ENCODE measurements at places on chromosomes 7 and 10.
A peak's percentile ranks its signal among the peaks of the same experiment; 100 is the strongest.

DNA sequence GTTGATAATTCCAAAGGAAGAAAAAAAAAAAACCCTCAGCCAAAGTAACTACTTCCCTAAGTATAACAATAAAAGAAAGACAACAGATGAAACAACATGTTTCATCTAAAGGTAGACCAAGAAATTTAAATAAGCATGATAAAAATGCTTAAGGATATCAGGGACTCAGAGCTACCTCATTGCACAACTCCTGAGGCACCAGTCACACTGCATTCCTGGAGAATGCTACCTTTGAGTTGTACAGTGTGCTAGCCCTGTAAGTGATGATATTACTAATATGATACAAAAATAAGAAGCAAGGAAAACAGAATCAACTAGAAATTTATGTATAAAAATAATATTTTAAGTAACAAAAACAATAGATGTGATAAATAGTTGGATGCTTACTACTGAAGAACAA, 29.5 kb upstream of the C7orf33 start:
- DNase-seq: no peak

GRCh38 chr7:70072220-70072619, 473.9 kb downstream of the AUTS2 start:
- peak; percentile 2 for DNase-seq

DNA sequence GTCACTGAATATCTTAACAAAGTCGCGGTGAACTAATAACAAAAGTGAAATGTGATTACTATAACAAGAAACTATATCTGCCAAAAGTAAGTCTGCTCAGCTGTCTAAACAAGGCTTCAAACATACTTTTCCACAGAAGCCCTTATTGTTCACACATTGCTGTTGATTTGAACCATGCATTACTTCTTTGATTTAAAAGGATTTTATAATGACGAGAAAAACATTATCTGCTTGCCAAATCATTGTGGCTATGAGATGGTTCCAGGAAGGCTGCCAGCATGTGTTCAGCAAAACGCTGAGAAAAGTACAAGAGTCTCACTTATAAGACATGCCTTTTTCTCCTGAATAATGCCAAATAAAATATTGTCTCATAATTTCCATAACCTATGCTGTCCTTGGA, 24.4 kb downstream of the RNF133 start:
- DNase-seq: no peak

DNA sequence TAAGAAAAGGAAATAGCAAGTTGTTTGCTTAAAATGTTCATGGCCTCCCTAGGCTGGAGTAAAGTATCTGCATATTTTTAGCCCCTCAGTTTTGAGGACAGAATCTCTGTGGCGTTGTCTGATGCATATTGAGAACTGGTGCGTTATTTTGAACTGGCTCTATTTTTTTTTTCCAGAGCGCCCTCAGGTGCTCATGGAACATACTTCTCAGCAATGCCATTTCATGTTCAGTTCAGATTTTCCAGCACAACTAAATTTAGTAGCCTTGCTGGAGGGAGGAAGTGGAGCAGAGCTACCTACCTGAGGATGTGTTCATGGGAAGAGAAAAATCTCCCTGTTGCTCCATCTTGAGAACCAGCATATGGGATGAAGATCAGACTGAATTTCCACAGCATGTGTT, 870.5 kb downstream of the LRMDA start:
- no peak for DNase-seq

DNA sequence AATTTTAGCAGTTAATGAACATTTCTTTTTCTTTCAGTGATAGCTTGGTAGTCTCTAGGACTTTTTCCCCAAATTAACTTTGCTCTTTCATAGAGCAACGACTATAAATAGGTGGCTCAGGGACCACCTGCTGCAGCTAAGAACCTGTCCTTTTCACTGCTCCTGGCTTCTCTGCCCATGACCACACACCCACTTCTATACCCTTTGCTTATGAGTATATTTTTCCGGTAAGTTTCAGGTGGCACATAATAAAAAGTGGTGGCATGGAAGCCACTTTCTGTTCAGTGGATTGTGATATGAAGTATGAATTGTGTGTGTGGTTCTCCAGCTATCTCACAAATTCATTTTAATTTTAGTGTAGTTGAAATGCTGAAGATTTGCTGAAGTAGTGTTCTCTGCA, 1.2 kb downstream of the ING3 start:
- no peak for DNase-seq

GRCh38 chr7:128868624-128869137, 6.0 kb downstream of the ATP6V1F start:
- DNase-seq: no peak

DNA sequence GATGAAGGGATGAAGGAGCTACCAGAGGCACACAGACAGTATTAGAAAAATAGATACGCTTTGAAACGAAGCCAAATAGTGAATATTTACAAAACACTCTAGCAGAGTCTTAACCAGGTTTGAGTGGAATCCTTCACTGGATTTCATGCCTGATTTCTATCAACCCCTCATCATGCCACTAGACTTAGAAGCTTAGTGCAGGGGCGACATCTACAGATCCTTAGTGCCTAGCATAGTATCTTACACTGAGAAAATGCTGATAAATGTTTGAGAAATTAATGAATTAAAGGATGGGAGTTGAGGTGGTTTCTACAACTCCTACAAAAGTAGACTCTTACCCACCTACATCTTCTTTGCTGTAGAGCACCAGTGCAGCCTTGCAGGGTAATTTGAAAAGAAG, 54.7 kb upstream of the CCNJ start:
- no peak for DNase-seq

DNA sequence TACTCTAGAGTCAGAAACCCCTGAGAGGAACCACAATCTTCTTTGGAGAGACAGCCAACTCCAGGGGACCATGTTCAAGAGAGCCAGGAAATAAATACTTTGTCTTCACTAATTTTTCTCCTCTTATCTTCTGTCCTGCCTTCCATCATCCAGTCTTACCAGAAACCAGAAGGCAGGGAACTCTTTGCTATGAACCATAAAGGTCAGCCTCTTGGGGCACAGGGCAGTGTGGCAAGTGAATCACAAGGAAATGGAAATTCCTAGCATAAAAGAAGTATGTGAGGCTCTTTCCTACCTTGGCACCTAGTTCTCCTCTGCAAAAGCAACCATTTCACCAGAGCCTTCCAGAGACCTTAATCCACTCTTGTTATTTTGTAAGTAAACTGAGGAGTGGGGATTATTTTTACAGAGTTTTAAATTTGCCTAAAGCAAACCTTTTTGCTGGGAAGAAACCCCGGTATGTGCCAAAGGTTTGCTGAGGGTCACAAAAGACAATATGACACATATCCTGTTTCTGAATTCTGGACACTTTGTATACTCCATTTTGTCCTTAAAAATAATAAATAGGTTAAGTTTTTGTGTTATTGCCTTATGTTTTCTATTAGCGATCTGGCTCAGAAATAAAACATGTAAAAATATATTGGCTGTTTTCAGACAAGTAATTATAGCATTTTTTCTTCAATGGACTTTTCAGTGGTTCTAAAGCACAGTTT, 87.1 kb downstream of the ADAM22 start:
- DNase-seq: no peak

GRCh38 chr7:38934051-38934450, 25.1 kb upstream of the VPS41 start:
- no peak for DNase-seq

DNA sequence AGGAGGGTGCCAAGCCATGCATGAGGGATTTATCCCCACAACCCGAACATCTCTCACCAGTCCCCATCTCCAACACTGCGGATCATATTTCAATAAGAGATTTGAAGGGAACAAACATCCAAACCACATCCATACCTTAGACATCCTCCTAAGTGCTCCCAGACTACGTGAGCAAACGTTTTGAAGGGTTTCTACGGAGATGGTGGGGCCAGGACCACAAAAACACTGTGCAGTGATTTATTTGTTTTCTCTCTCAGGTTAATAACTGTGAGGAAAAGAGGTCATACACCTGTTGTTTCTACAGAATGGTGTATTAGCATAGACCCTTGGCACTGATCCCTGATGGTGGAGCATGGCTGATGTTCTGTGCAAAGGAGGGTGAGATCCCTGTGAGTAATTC, 277.8 kb downstream of the FRMD4A start:
- no peak for DNase-seq

DNA sequence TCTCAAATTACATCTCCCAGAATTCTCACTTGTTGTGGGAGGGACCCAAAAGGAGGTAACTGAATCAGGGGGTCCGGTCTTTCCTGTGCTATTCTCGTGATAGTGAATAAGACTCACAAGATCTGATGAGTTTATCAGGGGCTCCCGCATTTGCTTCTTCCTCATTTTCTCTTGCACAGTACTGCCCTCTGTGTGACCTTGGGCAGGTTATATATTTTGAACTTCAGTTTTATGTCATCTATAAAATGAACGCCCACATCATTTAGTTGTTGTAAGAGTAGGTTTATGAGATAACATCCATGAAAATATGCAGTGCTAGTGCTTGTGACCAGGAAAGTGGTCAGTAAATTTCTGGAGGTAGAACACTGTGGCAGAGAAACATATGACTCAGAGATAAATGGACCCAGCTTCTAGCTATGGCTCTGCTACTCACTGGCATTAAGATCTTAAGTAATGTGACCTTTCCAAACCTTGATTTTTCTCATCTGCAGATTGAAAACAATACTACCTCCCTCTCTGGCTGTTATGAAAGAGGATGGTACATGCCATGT, 44.3 kb downstream of the SCRN1 start:
- no peak for DNase-seq

GRCh38 chr10:23481363-23481961, 42.6 kb downstream of the OTUD1 start:
- DNase-seq: no peak

DNA sequence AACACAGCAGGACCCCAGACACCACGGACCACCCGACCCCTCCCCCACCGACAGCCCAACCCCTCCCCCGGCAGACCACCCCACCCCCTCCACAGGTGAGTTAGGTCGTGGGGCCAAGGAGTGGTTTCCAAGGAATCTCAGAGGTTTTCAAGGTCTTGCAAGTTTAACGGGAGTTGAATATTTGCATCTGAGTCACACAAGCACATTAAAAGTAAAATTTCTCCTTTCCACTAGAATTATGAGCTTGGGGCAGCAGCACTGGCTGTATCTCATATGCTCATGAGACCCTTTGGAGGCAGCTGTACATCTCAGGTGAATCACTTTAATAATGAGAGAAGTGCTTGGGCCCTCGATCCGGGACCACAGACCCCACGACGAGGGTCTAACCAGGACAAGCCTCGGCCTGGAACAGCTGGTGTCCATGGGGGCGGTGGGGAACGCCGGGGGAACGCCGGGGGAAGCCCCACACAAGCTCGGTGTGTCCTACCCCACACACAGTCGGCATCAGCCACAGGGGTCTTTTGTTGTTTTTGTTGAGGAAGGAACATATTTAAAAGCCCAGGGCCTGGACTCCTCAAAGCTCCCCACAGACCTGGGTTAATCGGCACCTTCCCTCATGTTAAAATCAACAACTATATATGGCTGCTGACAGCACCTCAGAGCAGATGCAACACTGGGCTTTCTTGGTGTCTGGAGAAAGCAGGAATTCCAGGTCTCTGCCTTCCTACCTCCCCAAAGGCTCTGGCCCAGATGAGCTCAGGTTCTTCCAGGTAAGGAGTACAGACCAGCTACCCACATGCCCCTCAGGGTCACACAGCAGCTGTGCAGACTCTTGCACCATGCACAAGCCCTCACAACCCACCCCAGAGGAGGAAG, 130.3 kb downstream of the DIP2C start:
- DNase-seq: no peak

- no peak for DNase-seq
Measured at GRCh38 chr10:33391611-33392465, 57.4 kb upstream of the NRP1 start.

DNA sequence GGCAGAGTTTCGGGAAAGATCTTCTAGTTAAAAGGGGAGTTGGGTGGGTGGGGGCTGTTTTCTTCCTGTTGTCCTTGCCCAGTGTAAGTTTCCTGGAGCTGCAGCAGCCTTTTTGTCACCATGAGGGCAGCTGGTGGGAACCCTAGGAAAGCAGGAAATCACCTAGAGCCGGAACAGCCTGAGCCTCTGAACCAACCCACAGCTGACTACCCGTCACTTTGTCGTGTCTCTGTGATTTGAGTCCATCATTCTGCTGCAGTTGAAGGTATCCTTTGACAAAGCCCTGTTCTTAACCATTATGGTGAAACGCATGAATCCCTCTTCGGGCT, 1.2 kb upstream of the C10orf143 start:
- no peak for DNase-seq

DNA sequence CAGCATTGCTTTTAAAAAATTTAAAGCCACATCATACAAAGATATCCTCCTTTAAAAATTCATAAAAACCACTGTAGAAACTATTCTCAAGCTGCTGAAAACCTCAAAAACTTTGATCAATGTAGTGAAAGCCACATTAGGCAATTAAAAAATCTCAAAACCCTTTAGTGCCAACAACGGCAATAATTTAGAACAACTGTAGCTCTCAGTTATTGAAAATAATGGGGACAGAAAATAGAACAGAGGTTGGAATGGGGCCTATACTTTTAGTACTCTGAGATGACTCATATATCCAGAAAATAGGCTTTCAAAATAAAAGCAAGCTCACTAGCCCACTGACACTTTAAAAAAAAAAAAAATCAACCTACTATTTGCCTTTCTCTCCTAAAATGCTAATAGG, 87.5 kb downstream of the GSAP start:
- no peak for DNase-seq

DNA sequence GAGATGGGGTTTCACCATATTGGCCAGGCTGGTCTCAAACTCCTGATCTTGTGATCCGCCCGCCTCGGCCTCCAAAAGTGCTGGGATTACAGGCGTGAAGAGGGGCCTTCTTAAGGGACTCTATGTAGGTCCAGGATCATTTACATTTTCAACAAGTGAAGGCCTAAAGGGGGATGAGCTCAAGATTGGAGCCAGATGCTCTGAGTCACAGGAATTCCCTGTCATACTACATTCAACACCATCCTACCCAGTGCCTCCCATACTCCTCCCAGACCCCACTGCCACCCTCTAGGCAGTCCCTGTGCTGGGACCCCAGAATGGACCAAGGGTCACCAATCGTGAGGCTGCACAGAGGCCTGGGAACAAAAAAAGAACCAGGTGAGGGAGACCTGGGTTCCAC, 29.9 kb downstream of the CYTH3 start:
- DNase-seq: no peak

GRCh38 chr10:79331226-79331625, 16.0 kb upstream of the PPIF start:
- no peak for DNase-seq

DNA sequence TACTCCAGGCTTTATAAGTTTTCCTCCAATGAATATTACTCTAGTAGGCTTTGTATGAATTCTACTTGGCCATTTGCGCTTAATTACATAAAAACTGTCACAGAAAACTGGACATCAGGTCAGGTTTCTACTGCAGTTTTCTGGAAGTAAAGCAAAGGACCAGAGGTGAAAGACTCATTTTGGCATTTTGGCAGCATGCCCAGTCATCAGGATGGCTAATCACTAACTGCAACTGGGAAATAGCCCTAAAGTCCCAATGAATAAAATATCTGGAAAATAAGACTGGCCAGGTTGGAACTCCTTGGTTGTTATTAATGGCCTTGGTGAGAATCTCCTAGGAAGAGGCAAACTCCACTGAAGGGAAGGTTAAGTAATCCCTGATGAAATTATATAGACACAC, 75.5 kb downstream of the COPG2 start:
- DNase-seq: no peak

GRCh38 chr7:95501261-95501832, 15.6 kb downstream of the ASB4 start:
- DNase-seq: no peak

- no peak for DNase-seq
Measured at GRCh38 chr7:88328787-88329186, 22.1 kb upstream of the STEAP4 start.

GRCh38 chr7:140909476-140910161, 15.1 kb downstream of the BRAF start:
- DNase-seq: no peak
